Activated CD4-positive, CD25-positive, alpha-beta regulatory T cell treated with anti-CD3 and anti-CD28 coated beads, Interleukin-2, amount 50 U/mL, for 24 hours (primary cell): ENCODE measurements at places on chromosomes 7 and 10.

- no peak for ATAC-seq
These were observed 89.0 kb downstream of the CH25H start for GRCh38 chr10:89118091-89118490.

DNA sequence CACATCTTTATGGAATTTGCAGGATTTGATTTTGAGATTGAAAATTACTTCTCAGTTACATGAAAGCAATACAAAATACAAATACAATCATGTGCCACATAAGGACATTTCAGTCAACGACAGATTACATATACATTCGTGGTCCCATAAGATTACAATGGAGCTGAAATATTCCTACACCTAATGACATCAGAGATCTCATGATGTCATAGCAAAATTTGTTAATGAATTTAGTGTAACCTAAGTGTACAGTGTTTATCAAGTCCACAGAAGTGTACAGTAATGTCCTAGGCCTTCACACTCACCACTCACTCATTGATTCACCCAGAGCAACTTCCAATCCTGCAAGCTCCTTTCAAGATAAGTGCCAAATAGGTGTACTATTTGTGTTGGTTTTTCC lies 126.5 kb downstream of the GPAM start:
- no peak for ATAC-seq

DNA sequence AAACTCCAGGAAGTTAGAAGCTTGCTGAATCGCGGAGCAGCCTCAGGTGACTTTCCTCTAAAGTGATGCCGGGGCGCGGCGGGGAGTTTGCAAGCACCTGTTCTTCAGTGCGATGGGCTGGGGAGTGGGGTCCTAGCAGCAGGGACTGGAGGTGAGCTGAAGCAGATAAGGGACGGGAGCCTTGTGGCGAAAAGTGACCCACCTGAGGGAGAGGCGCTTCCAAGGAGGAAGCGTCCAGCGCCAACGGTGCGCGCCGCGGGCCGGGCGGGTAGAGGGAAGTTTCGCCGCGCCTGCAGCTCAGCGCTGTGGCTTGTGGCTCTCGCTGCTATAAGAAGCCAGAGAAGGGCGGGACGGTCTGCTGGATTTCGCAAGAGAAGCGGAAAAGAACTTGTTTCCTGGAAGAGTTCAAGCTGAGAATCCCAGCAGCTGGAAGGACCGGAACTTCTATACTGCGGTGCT lies at the start of gene STEAP4:
Gene STEAP4 (minus strand): TSS at position 305 of the 459 bp plus-strand sequence. CDS start 22,625 bp downstream, outside the sequence.
- no peak for ATAC-seq

GRCh38 chr7:55071411-55072175 lies 52.8 kb downstream of the EGFR start:
- no peak for ATAC-seq

DNA sequence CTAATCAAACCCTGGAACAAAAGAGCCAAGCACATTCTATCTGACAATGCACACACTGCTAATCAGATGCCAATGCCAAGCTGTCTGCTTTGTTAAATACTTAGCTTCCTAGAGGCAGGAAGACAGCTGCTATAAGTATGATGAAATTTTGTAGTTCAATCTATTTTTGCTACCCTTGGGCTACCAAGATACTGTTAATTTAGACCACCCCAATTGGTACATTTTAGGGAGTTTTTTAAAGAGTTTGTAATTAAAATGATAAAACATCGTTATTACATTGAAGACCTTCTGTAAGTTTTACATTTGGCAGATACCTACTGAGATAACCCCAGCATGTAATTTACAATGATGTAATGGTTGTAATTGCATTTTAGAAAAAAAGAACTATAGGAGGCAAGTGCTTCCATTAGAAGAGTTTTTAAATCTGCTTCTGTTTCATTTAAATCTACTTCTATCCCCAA lies 268.5 kb downstream of the ADK start:
- ATAC-seq = no peak

DNA sequence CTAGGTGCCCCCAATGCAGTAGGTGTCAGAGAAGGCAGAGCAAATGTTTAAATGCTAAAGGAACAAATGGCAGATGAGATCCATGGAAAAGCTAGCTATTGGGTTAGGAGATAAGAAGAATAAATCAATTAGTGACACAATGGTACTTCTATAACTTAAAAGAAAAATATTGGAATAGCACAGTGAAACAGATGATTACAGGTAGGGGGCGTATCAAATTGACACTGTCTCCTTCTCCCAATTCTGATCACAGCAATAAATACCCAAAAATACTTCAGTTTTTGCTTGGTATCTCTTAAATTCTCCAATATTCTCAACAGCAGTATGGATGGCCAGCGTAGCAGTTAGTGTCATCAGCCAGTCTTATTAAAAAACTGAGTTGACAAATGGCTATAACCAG lies 5.2 kb downstream of the FRA10AC1 start:
- no peak for ATAC-seq

DNA sequence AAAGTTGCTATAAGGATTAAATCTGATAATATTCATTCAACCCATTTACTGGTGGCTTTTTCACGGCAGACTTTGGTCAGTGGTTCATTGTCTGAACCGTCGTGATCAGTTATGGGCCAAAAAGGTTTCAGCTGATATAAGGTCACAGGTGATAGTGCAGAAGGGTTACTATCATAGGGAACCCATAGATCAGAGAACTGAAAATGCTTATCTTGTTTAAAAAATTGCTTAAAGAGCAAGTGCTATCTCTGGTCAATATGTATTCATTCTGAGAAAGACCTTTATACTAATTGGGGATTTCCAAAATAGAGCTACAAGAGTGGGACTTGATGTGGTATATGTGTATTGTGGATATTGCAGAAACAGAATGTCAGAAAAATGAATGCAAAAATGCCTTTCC lies 147.8 kb upstream of the SEMA3E start:
- no peak for ATAC-seq

GRCh38 chr10:94413361-94413760 lies 11.0 kb downstream of the TBC1D12 start:
- ATAC-seq = no peak

DNA sequence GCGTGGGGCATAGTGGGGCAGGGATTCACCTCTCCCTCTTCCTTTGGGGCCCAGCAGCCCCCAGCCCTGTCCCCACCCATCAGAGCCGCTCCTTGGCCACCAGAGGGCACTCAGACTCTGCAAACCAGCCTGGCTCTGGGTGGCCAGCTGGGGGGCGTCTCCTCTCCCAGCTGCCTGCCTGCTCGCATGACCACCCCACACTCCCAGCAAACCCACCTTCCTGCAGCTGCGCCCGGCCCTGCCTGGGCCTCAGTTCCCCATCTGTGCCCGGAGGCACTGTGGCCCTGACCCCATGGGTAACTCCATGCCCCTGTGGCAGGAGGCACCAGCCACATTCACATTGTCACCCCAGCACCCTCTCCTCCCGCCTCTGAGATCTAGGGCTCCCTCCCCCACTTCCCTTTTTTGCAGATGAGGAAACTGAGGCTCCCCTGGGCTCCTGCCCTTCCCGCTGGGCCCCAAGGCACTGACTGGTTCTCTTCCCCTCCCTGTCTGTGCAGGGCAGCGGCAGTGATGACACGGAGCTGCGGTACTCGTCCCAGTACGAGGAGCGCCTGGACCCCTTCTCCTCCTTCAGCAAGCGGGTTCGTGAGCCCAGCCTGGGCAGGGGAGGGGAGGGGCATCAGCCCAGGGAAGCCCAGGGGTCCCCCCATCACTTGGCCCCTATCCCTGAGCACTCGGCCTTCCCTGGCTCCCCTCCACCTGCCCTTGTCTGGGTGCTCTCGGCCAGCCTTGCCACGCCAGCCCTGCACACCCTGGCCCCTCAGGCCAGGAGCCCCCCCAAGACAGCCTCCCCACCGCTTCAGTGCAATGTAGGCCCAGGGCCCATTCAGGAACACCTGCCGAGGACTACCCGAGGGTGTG lies 6.9 kb upstream of the SH2B2 start:
- peak; percentile 84 for ATAC-seq

DNA sequence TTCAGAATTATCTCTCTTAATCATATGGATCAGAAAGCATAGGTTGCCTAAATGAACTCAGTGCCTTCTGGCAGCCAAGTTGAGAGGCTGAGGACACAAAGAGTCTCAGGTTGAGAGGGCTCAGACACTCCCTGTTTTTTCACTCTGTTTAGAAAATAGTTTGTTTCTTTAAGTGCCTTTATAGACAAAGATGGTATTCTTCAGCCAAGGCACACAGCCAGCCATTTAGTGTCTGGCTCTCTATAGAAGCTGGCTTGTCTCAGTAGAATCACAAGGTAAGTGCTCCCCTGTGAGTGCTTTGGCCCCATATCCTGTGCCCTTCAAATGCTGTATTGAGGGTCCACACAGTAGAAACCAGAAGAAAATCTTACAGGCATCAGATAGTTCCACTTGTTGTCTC lies 3.6 kb downstream of the GPR158 start:
- no peak for ATAC-seq

DNA sequence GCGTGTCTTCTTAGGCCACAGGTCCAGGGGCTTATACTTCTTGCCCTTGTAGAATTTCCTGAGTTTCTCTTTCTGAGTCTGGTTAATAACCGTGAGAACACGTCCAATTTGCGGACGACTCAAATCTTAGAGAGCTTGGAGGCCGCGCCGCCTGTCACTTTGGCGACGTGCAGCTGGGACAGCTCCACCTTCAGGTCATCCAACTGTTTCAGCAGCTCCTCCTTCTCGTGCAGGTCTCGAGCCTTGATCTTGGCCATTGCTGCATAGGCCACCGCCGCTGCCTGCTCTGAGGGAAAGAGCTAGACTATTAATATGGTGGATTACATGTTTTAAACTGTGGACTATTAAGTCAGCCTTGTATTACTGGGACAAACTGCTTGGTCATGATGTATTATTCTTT lies 26.9 kb downstream of the EVX1 start:
- ATAC-seq = no peak

DNA sequence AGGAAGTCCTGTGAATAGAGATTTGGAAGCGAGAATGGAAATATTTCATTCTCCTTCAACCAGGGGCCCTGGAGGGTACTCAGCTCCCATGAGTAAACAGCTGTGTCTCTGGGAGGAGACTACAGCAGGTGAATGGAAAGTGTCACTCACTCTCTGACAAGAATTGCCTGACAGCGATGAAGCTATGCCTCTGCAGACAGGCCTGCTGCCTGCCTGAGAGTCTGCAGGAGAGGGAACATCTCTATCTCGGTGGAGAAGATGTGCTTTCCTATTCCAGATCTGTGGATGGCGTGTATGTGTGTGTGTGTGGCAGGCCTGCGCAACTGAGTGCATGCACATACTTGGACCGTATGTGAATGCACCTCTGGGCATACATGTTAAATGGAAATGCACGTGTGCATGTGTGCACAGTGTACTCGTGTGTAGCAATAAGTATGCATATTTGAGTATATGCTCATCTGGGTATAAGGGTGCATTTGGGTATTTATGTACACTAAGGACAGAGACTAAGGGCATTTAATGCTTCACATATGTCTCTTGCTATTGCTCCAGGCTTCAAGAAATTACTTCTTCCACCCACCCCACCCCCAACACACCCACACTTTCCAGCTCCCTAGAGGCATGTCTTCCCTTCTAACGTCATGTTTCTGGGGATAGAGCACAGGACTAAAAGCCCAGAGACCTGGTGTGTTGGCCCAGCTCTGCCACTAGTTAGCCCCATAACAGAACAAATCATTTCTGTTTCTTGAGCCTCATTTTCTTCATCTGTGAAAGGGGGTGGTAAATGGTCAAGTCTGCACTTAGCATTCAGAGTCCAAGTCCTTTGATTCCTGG lies 4.6 kb upstream of the ADCYAP1R1 start:
- ATAC-seq = no peak

DNA sequence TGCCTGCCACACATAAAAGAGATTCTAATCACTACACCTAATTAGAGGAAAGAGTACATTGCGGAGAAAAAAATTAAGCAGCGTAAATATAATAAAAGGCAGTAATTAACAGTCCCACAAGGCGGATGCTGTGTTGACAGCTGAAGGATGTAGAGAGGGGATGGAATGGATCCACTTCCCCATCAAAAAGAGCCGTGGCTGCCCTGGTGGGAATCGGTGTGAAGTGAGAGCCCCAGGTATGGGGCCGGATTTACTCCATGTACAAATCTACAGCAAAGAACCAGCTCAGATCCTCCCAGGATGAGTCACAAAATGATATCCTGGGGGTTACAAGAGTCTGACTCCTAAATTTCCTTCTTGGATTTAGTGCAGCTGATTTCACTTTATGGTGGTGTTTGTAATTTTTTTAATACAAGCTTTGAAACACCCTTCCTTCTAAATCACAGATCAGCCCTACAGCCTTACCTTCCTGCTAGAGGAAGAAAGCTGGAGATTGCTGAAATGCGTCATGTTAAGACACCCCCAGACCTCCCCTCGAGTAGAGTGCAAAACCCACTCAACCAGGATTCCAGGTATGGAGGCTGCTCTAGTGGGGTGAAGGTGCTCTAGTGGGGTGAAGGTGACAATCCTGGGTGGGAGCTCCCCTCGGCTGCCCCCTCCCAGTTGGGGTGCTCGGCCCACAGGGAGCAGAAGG lies 398.4 kb downstream of the PLXNA4 start:
- no peak for ATAC-seq

GRCh38 chr10:28089467-28089866 lies 90.6 kb upstream of the ODAD2 start:
- peak; percentile 59 for ATAC-seq

GRCh38 chr10:29227201-29227600 lies 61.7 kb upstream of the LYZL1 start:
- no peak for ATAC-seq

- no peak for ATAC-seq
These were observed 2.5 kb downstream of the HMX2 start for GRCh38 chr10:123150271-123150985.

GRCh38 chr10:72297805-72298591 lies 24.3 kb downstream of the DDIT4 start:
- ATAC-seq = peak; percentile 71

- no peak for ATAC-seq
These were observed 58.8 kb downstream of the PARP12 start for GRCh38 chr7:140003913-140004382.

DNA sequence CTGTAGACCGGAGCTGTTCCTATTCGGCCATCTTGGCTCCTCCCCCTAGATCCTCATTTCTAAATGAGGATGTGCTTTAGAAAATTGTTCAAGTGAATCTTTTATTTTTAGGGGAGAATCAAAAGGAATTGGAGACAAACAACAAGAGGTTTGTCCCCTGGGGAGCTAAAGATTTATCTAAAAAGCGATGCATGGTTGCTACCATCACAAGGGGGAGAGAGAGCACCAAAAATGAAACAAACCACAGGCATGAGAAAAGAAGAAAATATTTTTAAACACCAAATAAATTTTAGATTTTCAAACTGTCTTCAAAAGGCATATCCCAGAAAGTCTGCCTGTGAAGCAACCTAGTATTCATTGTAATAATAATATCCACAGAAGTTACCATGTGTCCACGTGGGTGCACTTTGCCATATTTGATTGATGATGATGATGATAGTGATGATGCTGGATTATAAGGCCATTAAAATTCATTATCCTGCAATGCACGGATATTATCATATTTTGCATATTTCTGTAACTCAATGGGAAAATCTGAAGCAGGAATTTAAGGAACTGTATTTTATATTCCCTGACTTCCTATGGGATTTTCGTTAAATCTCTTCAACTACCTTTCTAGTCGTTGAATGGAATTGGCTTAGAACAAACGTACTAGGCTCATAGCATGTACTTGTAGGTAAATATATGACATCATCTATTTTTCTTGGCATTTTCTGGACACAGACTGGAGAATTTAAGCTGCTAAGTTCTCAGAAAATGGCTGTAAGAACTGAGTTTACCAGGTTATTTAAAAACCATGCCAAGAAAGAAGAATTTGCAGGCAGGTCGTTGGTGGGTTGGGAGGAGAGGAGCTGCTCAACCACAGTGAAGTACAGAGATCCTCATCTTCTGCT lies 171.6 kb downstream of the WDR37 start:
- no peak for ATAC-seq

GRCh38 chr7:36613031-36613614 lies 111.2 kb downstream of the AOAH start:
- no peak for ATAC-seq
